Stimulated activated CD4-positive, alpha-beta T cell treated with anti-CD3 and anti-CD28 coated beads, Interleukin-1b, Interleukin-23, amount 100 ng/mL, for 1 hour (primary cell): ENCODE measurements at places on chromosomes 1 and 21.

DNA sequence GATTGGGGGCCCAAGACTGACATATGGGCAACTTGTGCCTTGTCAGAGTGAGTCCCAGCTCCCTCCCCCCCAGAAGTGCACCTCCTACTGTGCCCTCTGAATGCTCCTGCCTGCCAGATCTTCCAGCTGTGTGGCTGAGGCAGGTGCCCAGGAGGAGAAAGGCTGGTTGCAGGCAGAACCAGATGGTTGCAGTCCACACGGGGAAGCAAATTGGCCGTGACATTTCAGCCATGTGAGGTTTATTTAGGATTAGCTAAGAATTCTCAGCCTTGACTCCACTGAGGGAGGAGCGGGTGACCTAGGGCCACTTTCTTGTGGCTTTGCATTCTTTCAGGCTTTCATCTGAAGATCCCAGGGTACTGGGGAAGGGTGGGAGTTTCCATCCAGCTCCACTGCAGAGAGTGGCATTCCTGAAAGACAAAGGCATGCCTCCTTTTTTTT is 33.8 kb downstream of the PEX14 start:
- DNase-seq, result no peak

DNA sequence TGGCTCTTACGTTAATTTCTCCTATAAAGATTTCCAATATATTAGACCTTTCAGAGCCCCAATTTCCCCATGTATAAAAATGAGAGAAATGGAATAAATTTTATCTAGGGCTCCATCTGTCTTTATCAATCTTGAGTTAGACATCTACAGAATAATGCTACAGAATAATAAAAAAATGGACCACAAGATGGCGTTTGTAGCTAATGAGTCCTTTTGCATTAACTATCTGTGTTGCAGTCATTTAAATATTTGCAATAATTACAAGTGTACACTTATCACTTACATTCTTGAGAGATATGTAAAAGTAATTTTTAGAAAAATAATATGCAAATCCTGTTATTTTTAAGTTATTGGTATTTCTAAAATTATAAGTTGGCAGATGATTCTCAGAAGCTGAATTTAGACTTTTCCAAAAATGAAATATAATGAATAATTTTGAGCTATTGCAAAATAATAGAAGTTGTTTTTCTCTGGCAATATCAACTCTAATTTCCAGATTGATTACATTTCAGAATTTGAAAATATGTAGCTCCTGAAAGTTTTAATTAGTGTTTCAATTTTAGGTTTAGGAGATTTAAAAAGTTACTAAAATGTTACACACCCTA is 87.7 kb downstream of the SNX7 start:
- no peak for DNase-seq

- DNase-seq, result no peak
These were observed 73.9 kb downstream of the RAB3GAP2 start for GRCh38 chr1:220198186-220199005.

DNA sequence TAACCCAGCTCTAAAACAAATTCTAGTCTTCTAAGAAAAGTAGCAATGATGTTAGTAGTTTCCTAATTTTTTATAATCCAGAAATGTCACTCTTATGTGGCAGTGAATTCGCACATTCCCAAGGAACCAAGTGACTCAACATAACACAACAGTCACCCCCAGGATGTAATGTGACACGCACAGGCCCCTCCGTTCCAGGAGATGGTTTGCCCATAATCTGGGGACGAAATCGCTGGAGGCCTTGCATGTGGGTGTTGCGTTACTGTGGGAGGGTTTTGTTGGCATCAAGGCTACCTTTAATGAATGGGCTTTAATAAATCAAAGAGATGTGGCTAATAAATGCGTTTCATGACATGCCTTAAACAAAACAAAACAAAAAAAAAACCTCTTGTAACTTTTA is 50.9 kb downstream of the EVA1C start:
- DNase-seq, result no peak

DNA sequence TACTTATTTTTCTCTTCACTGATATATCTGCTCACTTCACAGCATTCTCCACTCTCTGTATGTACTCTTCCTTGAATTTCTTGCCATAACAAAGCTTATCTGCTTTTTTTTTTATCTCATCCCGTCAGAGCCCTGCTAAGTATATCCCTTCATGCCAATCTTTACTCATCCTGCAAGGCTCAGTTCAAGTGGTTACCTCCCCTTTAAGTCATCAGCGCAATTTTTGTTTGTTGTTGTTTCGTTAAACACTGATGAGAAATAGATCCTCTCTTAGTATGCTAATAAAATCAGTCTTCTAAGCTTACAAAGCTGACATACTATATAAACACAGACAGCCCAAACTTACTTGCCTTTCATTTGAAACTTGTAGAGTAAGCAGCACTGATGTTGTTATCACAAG is 17.8 kb downstream of the COL24A1 start:
- no peak for DNase-seq
